ENCODE measurements at places on chromosomes 3 and 15.

- no peak for DNase-seq
These were observed 30.8 kb upstream of the ARF4 start for GRCh38 chr3:57627976-57628375.

DNA sequence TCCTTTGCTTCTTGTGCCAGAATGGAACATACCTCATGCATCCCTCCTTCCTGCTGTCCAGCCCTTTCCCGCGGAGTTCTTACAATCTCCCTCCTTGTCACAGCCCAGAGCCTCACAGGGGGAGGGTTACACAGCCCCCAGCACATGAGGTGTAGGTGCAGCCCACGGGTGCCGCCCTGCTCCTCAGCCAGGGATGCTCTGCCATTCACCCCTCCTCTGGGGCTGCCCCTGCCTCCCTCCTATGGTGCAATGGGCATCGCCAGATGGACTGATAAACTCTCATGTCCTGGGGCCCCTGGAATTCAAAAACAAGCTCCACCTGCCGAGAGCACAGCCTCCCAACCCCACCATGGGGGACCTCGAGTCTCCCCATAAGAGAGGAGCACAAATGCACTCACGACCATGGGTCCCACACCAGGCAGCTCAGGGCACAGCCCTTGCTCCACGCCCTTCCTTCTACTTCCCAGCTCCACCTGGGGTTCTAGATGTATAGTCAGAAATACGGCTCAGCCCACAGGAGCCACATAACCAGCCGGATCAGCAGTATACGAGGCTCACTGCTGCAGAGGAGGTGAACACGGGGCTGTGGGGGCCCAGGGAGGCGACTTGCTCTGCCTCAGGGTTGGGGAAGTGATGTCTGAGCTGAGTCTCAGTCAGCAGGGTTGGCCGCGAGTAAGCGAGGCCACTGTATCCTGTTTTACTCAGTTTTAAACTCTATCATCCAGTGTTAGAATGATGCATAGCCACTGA is 269.7 kb upstream of the LYSMD4 start:
- DNase-seq, result no peak

DNA sequence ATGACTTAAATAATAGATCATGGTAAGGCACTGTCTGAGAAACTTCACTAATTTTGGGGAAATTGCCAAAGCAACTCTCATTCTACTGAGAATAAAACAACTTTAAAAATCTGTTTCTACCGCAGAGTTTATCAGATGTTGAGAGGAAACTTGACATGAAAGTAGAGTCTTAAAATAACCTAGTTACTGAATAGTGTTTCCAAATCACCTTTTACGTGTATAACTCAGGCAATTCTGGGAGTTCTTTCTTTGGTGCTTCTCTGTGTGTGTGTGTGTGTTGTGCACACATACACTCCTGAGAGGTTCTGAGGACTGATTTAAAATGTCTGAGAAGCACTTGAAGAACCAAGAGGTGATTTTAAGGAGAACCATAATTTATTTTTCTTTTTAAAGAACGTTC is 236.6 kb downstream of the SV2B start:
- no peak for DNase-seq

DNA sequence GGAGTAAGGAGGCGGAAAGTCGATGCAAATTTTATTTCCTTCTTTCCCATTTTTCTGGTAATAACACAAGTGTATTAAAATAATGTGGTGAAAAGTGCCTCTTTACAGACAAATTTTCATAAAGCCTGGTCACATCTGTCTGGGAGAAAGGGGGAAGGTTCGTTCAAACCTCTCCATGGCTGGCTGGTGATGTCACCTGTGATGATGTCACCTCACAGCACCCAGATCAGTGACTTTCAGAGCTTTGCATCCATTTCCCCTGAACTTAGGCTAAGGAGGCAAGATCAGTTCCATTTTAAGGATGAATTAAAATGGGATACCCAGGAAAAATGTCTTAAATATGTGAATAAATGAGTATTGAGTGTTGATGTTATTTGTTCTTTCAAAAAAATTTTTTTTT is 34.1 kb downstream of the ATP10A start:
- DNase-seq, result no peak

DNA sequence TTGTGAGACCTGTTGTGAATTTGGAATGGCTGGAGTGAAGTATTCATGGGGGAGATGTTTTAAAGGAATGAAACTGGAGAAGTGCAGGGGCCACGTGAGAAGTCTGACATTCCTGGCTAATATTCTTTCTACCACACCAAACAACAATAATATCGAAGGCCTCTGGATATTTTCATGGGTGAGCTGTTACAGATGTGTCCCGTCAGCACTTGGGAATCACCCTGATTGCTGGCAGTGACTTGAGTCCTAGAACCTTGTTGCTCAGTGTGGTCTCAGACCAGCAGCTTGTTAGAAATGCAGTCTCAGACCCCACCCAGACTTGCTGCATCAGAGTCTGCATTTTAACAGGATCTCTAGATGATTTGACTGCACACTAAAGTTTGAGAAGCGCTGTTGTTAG is 113.8 kb downstream of the ITPR1 start:
- no peak for DNase-seq

DNA sequence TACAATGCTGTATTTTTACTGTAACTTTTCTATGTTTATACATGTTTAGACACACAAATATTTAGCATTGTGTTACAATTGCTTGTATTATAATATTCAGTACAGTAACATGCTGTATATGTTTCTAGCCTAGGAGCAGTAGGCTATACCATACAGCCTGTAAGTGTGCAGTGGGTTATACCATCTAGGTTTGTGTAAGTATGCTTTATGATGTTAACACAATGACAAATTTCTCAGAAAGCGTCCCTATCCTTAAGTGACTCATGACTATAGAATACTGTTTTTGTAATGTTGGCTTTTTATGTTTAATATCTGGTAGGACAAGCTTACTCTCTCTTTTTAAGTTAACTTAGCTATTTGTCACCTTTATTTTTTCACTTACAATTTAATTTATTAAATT is 127.5 kb upstream of the THRB start:
- no peak for DNase-seq

DNA sequence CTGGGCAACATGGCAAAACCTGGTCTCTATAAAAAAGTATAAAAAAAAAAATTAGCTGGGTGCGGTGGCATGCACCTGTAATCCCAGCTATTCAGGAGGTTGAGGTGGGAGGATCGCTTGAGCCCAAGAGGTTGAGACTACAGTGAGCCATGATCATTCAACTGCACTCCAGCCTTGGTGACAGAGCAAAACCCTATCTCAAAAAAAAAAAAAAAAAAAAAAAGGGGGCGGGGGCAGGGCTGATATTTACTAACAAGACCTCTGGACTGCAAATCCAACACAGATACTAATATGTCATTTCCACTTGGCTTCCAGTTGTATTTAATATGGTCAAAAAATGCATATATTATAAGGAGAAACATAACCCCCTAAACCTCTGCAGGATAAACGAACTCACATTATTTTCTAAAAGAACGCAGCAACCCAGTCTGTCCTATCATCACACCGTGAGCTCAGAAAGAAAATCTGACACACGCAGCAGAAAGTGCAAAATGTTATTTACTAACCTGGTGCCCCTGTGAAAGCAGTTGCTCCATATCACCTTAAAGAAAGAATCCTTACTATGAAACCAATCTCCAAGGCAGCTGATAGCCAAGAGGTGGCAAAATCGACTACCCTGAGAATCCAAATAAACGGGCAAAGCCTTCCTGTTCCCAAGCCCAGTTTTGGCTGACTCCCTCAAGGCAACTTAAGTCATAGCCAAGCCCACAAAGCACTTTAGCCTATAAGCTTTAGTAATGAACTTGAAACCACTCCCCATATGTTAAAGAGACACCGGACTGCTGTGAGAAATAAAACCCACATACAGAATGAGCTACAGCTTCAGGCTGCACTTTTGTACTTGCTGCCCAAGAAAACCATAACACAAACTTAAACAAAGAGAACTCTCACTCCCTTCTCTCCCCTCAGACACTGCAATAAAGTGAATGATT is 39.3 kb downstream of the PLD1 start:
- peak; percentile 49 for DNase-seq

GRCh38 chr3:48555231-48555948 is 1.2 kb downstream of the PFKFB4 start:
- no peak for DNase-seq

DNA sequence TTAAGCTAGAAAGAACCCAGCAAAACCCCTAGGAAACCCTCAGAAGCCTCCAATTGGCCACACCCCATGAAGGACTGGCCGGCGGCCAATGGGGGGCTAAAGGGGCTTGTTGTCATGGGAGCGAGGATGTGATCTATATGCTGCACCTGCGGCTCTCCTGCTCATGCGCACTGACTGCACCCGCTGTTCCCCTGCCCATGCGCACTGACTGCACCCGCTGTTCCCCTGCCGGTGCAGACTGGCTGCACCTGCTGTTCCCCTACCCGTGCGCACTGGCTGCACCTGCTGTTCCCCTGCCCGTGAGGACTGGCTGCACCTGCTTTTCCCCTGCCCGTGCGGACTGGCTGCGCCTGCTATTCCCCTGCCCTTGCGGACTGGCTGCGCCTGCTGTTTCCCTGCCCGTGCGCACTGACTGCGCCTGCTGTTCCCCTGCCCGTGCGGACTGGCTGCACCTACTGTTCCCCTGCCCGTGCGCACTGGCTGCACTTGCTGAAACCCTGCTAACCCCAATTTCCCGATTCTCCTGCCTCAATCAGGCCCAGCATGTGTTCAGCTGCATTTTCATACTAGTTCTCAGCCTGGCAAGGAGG is 16.8 kb upstream of the MCCC1 start:
- no peak for DNase-seq

GRCh38 chr15:26943866-26944265 is 27.1 kb upstream of the GABRG3 start:
- no peak for DNase-seq

DNA sequence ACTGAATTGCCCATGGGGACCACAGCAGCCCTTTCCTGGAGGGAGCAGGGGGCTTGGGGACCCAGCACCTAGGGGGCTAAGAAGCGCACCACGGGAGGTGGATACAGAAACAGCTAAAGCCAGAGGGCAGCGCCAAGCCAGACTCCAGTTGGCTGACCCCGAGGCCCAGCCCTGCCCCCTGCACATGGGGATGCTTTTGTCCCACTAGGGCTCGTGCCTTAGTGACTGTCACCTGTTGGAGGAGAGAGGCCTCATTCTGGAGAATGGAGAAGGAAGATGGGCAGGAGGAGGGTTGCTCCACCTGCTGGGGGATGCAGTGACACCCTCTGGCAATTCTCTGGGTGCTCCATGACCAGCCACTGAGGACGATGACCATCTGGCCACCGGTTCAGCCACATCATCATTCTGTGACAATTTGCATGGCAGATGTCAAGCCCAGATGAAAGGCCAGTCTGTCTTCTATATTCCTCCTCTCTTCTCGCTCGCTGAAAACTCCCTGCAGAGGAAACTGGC is 167.8 kb upstream of the TLE3 start:
- DNase-seq, result no peak

GRCh38 chr3:72520690-72521308 is 327.4 kb downstream of the SHQ1 start:
- peak; percentile 75 for DNase-seq

GRCh38 chr3:88084097-88084501 is 25.0 kb downstream of the ZNF654 start:
- no peak for DNase-seq

DNA sequence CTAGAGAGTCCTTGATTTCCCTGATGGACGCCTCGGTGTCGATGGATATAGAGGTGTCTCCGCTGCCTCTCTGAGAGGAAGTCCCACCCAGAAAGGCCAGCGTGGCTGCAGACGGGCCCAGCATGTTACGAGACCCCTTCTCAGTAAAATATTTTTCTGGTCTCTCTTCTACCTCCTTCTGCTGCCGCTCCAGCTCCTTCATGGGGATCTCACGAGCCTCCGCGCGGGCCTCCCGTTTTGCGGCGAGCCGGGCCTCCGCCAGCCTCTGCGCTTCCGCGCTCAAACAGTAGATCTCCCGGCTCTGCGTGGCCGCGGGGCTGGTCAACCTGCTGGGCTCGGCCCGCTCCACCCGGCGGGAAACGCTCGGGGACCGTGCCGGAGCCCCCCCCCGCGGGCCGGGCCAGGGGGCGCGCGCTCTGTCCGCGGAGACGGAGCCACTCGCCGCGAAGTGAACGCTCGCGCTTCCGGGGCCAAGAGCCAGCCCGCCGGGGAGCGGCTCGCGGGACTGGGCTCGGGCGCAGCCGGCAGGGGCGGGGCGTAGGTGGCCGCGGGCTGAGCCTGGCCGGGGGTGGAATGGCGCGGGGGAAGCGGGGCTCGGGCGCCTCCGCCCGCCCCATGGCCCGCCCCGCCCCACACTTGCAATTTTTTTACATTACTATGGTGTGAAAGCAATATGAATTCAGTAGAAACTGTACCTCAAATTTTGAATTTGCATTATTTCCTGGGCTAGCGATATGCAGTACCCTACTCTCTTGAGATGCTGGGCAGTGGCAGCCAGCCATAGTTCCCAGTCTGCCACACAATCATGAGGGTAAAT is 10.2 kb upstream of the KCNMB3 start:
- DNase-seq, result peak; percentile 33

- DNase-seq, result no peak
These were observed 792 bp downstream of the TPRA1 start for GRCh38 chr3:127589600-127590281.

- no peak for DNase-seq
These were observed 601.0 kb upstream of the SGO1 start for GRCh38 chr3:20787005-20787404.

- DNase-seq, result no peak
These were observed 119.0 kb upstream of the WNT7A start for GRCh38 chr3:13998831-13999230.

- DNase-seq, result no peak
These were observed 238.7 kb downstream of the XXYLT1 start for GRCh38 chr3:195032106-195032759.

DNA sequence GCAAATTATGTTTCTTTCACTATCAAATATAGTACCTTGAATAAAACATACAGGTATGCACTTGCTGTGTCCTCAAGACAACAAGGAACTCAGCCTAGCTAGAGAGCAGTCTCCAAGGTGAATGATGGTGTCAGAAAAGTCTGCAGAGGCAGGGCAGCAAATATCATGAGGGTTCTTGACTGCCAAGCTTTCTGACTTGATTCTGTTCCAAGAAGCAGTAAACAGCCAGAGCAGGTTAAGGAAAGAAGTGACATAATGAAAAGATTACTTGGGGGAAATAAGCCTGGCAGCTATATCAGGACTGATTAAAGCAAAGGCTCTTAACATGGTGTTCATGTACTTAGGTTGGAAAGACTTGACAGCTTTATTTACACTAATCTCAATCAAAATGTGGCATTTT is 192.2 kb upstream of the GADL1 start:
- DNase-seq, result no peak

GRCh38 chr15:73608941-73609340 is 24.2 kb downstream of the NPTN start:
- no peak for DNase-seq

Data from HT1080 (cell line).